ENCODE measurements at places on chromosomes 12 and 14. TPM values are rescaled to one million over a fixed set of nuclear protein-coding genes. Genes with fewer than 3 reads are reported as not detected.

The TAS2R7 gene
- 0.94 TPM for total RNA-seq

The CAPZA3 gene
- total RNA-seq = not detected

The ANKRD9 gene
- total RNA-seq = 6.9 TPM

The SLC4A8 gene
- total RNA-seq = 66.7 TPM

The GALNT8 gene
- total RNA-seq = 63.5 TPM

The PXN gene
- total RNA-seq = 5.6 TPM

The FLRT2 gene
- total RNA-seq = 372 TPM

The RNFT2 gene
- 42.9 TPM for total RNA-seq

The WIF1 gene
- 2.2 TPM for total RNA-seq

The DENND5B gene
- 85.1 TPM for total RNA-seq

The MAP3K9 gene
- 26.3 TPM for total RNA-seq

The BATF gene
- not detected for total RNA-seq

The POTEG gene
- total RNA-seq = not detected

The CATSPERB gene
- total RNA-seq = 0.63 TPM

The C12orf50 gene
- total RNA-seq = 0.31 TPM

The FLVCR2 gene
- total RNA-seq = 4.4 TPM

The CCDC177 gene
- total RNA-seq = 8.8 TPM

The DLST gene
- 64.5 TPM for total RNA-seq

The PRH2 gene
- total RNA-seq = 2.8 TPM

The LYSET gene
- total RNA-seq = 13.5 TPM

The EVL gene
- total RNA-seq = 219 TPM

The CCDC196 gene
- total RNA-seq = not detected

The NKX2-1 gene
- 1.6 TPM for total RNA-seq

The MSI1 gene
- 15.0 TPM for total RNA-seq

The RERGL gene
- 0.94 TPM for total RNA-seq

The BIN2 gene
- 0.63 TPM for total RNA-seq

The RERG gene
- 3.1 TPM for total RNA-seq

The CCDC38 gene
- total RNA-seq = not detected

The MGAT4C gene
- 77.3 TPM for total RNA-seq

The CIROP gene
- not detected for total RNA-seq

The SIVA1 gene
- total RNA-seq = 26.0 TPM

The PAX9 gene
- not detected for total RNA-seq

The HCAR1 gene
- 0.31 TPM for total RNA-seq

The APOF gene
- total RNA-seq = not detected

The CEP128 gene
- total RNA-seq = 34.1 TPM

The ARHGEF40 gene
- total RNA-seq = 20.7 TPM

The KRT3 gene
- total RNA-seq = not detected

The RPGRIP1 gene
- total RNA-seq = 0.94 TPM

The TSHR gene
- 0.63 TPM for total RNA-seq

The TAS2R31 gene
- total RNA-seq = 46.6 TPM

The NANOG gene
- under 0.01 TPM for total RNA-seq

The SCYL2 gene
- 131 TPM for total RNA-seq

The KLC1 gene
- 534 TPM for total RNA-seq

The IL22 gene
- total RNA-seq = not detected

The PLD4 gene
- total RNA-seq = 2.5 TPM

The SLC39A2 gene
- not detected for total RNA-seq

The CMTM5 gene
- total RNA-seq = 1.3 TPM

The SLC39A5 gene
- total RNA-seq = not detected

The JDP2 gene
- total RNA-seq = 2.5 TPM

Measured in parietal lobe (tissue), 2 donors.